ENCODE measurements at places on chromosomes 3 and 15.

DNA sequence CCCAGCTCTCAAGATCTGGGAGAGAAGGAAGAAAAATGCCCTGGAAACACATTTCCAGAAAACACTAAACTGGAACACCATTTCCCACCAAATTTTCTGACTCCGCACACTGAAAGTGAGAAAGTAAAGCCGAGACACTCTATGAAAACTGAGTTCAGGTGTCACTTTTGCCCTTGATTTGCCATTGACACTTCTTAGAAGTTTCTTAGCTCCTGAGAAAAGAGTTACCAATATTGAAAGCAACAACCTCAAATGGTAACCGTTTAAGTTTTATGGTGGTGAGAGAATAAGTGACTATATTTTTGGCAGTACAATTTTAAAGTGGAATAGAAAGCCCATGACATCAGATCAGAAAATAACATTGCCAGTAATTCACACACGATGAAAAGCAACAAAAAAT is 39.0 kb downstream of the CD86 start:
- DNase-seq, result no peak

DNA sequence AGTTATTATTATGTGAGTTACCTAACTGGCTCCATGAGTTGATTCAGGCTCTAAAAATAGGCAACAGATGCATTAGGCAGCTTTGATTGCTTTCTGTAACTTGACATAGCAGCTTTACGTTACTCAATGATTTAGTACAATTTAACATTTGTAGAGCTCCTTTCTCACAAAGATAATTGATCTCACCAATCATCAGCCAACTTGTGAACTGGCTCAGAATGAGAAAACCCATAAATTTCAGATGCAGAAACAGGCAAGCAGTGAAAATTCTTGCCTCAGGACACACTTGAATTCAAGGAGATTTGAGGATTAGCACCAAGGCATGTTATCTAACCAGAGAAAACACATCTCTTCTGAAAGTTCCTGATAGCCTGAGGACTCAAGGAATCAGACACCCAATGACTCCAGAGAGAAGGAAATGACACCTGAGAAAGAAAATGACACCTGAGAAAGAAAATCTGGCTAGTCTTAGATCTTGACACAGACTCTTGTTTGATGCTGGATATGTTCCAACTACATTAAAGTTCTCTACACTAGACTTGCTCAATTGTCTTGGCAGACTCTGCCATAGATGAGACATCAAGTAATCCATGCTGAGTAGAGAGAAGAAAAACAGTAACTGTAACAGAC is 315.1 kb upstream of the CBLB start:
- peak; percentile 67 for DNase-seq

- DNase-seq, result no peak
Observed at GRCh38 chr3:127820221-127820825, 2.0 kb downstream of the MGLL start.

- DNase-seq, result no peak
Observed at GRCh38 chr3:23779841-23780240, 25.9 kb upstream of the UBE2E1 start.

DNA sequence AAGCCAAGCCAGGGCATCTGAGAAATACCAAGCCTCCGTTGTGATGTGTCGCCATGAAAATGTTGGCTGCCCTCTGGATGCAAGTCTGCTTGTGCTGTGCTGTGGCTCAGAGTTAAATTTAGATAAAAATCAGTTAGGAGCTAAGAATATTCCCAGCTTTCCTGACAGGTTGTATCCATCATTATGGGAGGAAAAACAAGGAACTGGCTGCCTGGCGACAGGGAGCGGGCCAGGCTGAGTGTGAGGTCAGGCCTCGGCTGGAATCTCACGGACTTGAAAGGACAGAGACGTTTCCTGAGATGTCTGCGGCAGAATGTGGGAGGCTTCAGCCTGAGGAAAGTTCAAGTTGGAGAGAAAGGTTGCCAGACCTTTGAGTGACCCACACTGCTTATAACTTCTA is 213.8 kb downstream of the THSD4 start:
- DNase-seq, result no peak

GRCh38 chr3:102827386-102827785 is 392.6 kb downstream of the ZPLD1 start:
- no peak for DNase-seq

GRCh38 chr3:150800722-150801121 is 37.8 kb upstream of the SIAH2 start:
- no peak for DNase-seq

DNA sequence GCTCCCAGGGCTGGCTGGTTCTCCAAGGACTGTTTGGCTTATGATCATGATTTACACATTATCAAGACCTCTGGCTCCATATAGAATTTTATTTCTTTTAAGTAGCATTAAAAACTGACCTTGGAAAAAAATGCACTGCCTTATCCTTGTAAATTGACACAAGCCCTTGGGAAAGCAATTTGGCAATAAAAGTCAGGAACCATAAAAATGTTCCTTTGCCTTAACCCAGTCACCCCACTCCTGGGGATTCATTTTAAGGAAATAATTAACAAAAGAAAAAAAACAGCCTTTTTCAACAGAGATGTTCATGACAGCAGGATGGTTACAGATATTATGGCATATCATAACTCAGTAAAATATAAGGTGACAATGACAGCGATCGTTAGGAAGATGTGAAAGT is 51.6 kb upstream of the NR2E3 start:
- no peak for DNase-seq

- no peak for DNase-seq
Observed at GRCh38 chr3:72753495-72753894, 94.8 kb downstream of the SHQ1 start.

GRCh38 chr3:142028243-142028777 is 121.0 kb downstream of the TFDP2 start:
- peak; percentile 60 for DNase-seq

DNA sequence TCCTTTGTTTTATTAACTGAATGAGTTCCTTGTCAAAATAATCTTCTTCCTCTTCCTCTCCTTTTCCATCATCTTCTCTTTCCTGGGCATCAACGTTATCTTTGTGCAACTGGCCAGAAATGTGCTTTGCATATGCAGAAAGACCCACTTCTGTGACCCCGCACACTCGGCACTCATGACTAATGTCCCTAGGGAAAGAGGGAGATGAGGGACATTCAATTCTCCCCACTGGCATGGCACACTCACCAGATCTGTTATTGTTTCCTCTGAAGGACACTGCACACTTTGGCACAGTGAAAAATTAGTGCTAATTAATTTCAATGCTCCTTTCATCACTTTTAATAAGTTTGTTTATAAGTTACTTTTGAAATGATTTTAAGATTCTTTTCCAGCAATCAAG is 34.0 kb downstream of the ZNF106 start:
- no peak for DNase-seq

DNA sequence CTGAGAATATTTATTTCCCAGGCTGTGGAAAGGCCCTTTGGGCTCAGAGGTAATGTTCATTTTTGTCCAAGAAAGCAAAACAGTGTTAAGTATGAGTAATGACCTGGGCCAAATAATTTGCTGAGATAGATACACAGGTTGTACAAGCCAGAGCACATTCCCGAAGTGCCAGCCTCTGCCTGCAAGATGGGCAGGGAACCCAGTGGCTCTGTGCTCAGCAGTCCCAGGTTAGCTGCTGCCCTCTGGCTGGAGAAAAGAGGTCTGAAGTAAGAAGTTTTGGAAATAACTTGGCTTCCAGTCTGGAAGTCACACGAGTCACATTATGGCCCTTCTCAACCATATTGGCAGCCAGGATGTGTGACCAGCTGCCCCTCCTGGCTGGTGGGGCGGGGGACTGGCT is 20.2 kb downstream of the MYZAP start:
- DNase-seq, result no peak

DNA sequence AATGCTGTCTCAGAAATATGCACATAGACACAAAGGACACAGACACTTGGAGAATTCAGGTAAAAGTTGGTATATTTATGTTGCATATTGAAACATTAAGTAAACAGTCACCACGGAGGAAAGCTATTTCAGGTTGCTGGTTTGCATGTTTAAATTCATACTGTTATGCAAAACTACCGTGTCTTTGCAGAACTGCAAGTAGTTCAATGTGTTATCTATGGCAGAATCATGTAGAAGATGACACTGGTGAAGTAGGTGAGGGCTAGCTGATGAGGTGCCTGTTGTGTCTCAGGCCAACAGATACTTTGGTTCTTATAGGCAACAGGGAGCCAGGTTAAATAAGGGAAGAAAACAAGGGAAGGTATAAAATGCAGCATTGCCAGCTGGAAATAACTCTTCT is 511.3 kb downstream of the DIPK2A start:
- DNase-seq, result no peak

- no peak for DNase-seq
Observed at GRCh38 chr3:148740291-148740690, 42.6 kb downstream of the AGTR1 start.

DNA sequence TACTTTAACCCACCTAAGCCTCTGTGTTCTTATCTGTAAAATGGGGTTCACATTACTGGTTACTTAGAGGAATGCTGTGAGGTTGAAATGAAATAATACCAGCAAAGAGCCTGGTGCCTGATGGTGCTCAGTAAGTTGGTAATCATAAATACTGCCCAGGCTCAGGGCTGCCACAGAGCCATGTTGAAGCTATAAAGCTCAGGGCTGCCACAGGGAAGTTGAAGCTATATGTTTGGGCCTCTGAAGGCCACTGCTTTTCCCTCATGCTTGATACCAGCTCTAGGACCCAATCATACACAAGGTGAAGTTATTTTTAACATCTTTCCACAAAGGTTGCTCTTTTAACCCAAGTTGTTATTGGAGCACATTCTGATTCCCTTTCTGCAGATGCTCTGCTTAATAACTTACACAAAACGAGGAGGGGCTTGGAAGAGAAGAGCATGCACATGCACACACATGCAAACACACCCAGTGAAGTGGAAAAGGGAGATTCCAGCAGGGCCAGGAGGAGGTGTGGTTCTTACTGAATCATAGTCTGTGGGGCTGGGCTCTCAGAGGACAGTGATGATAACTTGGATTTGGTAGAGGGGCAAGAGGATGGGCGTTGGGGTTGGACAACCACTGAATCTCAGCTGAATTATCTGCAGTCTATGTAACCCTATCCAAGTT is 17.4 kb downstream of the PARP14 start:
- no peak for DNase-seq

- no peak for DNase-seq
Observed at GRCh38 chr15:66108483-66109265, 144.9 kb downstream of the MEGF11 start.

Measured in fibroblast of skin of left biceps (primary cell).